ENCODE measurements at places on chromosomes 5 and 9. TPM values are rescaled to one million over a fixed set of nuclear protein-coding genes. Genes with fewer than 3 reads are reported as not detected.

The TMOD1 gene
- total RNA-seq, result 1.6 TPM

The TRMT10B gene
- total RNA-seq, result 3.0 TPM

The SUSD3 gene
- total RNA-seq, result 5.1 TPM

The SLC4A9 gene
- total RNA-seq, result not detected

The SLC6A7 gene
- not detected for total RNA-seq

The PCDHB15 gene
- 1.3 TPM for total RNA-seq

The GPR150 gene
- 0.69 TPM for total RNA-seq

The DNAJC25 gene
- total RNA-seq, result 12.2 TPM

The SEMA6A gene
- 1.0 TPM for total RNA-seq

The MELK gene
- total RNA-seq, result 6.3 TPM

The RAI14 gene
- 174 TPM for total RNA-seq

The GKAP1 gene
- total RNA-seq, result 0.52 TPM

The FBP1 gene
- total RNA-seq, result 2.3 TPM

The LCP2 gene
- total RNA-seq, result not detected

The MOCS2 gene
- total RNA-seq, result 38.6 TPM

The GPR151 gene
- total RNA-seq, result not detected

The C8G gene
- total RNA-seq, result 0.10 TPM

The JADE2 gene
- 42.6 TPM for total RNA-seq

The CTSV gene
- total RNA-seq, result 9.4 TPM

The NME5 gene
- total RNA-seq, result 7.1 TPM

The TBC1D2 gene
- 111 TPM for total RNA-seq

The PRUNE2 gene
- 38.8 TPM for total RNA-seq

The PCDHGA1 gene
- total RNA-seq, result under 0.01 TPM

The ACTBL2 gene
- total RNA-seq, result 5.6 TPM

The CPLANE1 gene
- total RNA-seq, result 31.6 TPM

The RACK1 gene
- 2,704 TPM for total RNA-seq

Data from renal cortical epithelial cell (primary cell).